ENCODE measurements at places on chromosomes 6 and 20.

DNA sequence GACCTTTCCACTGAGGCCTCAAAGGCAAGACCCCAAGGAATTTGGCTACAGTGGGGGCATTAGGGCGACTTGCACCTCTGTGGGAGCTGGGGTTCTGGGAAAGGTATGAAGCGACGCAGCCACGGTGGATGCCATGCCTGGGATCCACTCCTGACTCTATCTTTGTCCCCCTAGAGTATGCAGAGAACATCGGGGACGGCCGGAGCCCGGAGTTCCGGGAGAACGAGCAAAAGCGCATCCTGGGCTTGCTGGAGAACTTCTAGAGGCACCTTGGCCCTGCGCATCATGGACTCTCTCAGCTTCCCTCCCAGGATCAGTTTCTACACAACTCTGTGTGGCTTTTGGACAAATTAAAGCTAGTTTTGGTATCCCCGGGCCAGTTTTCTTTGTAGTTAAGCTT is 31.2 kb upstream of the VSTM2L start:
- no peak for DNase-seq
- no peaks in the 10 kb centered on the region for H3K27me3 ChIP-seq
- no peak overlapping the region for H3K27ac ChIP-seq
- H3K4me1 ChIP-seq = no peaks in the 10 kb centered on the region

DNA sequence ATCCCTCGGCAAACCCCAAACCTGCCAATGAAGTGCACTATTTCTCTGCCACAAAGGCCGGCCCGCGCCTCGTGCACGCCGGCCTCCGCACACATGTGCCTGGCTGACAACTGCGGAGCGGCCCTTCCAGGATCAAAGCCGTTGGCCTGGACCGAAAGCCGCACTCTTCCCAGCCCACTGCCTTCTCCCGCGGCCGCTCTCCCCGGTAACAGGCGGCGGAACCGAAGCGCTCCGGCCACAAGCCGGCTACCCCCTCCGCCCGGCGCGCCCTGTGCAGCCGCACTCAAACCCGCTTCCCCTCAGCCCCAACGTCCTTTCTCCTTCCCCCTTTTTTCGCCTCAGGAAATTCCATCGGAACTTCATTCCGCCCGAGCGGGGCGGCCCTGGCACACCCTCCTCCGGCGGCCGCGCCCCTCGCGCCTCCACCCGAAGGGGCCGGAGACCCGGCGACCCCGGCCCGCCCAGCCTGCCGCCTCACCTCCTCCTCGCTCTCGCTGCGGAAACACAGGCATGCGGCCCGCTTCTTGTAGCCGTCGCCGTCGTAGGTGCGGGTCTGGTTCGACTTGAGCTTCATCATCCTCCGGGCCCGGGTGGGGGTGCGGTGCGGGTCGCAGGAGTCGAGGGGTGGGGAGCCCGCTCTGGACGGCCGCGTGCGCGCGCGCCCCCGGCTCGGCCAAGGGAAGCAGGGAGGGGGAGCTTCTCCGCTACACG is 528 bp downstream of the NUDT3 start:
- peak; percentile 50 for DNase-seq
- H3K36me3 ChIP-seq = no peaks in the 10 kb centered on the region
- no peaks in the 10 kb centered on the region for H3K4me1 ChIP-seq
- peak overlapping the region; percentile 89 for H3K4me3 ChIP-seq

DNA sequence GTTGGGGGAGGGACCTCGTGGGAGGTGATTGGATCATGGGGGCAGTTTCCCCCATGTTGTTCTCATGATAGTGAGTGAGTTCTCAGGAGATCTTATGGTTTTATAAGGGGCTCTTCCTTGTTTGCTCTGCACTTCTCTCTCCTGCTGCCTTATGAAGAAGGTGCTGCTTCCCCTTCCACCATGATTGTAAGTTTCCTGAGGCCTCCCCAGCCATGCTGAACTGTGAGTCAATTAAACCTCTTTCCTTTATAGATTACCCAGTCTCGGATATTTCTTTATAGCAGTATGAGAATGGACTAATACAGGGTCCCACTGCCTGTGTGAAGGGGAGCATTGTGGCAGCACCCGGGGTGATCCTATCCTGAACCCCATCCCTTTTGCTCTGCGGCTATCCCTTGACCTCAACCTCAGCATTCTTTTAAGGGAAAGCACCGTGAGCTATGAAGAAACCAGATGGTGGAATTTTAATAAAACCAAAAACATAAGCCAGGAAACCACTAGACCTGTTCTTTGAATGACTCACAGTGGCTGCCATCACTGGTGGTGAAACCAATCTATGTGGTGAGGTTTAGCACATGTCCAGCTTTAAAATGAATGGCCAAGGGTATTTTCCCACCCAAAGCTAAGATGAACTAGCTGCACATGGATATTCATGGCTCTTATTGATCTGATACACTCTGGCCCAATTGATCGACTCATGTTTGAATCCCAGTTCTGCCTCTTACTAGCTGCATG is 62.2 kb downstream of the ZDHHC14 start:
- no peaks in the 10 kb centered on the region for H3K27me3 ChIP-seq
- H3K4me3 ChIP-seq = no peak overlapping the region
- no peak for DNase-seq
- H3K4me1 ChIP-seq = no peaks in the 10 kb centered on the region
- H3K36me3 ChIP-seq = no peaks in the 10 kb centered on the region

GRCh38 chr20:36063916-36064657 is 90.5 kb upstream of the EPB41L1 start:
- no peaks in the 10 kb centered on the region for H3K27me3 ChIP-seq
- H3K4me1 ChIP-seq = no peaks in the 10 kb centered on the region
- DNase-seq = no peak
- peak overlapping the region; percentile 38 for H3K4me3 ChIP-seq
- peak overlapping the region; percentile 83 for H3K27ac ChIP-seq

GRCh38 chr6:63759605-63760105 is 124.1 kb downstream of the PHF3 start:
- H3K4me1 ChIP-seq = no peaks in the 10 kb centered on the region
- no peaks in the 10 kb centered on the region for H3K36me3 ChIP-seq
